ENCODE measurements at places on chromosomes 7 and 10. TPM values are rescaled to one million over a fixed set of nuclear protein-coding genes. Genes with fewer than 3 reads are reported as not detected.

Gene AKR1C8
- not detected for total RNA-seq

Gene ZCCHC24
- 3.1 TPM for total RNA-seq

Gene SPDYE6
- total RNA-seq = not detected

Gene VOPP1
- 65.3 TPM for total RNA-seq

Gene GNAT3
- total RNA-seq = not detected

Gene DDIT4
- total RNA-seq = 942 TPM

Gene PLXDC2
- 16.0 TPM for total RNA-seq

Gene BLNK
- total RNA-seq = 5.8 TPM

Gene GIMAP5
- total RNA-seq = not detected

Gene PAPSS2
- total RNA-seq = 3.8 TPM

Gene RHOBTB1
- total RNA-seq = 6.5 TPM

Gene OR6V1
- not detected for total RNA-seq

Gene CARD11
- total RNA-seq = 0.33 TPM

Gene PWWP2B
- total RNA-seq = 12.3 TPM

Gene C10orf62
- total RNA-seq = not detected

Gene GOLGA7B
- 0.50 TPM for total RNA-seq

Gene TAS2R5
- total RNA-seq = 2.7 TPM

Gene LOXL4
- 26.5 TPM for total RNA-seq

Gene TRA2A
- total RNA-seq = 93.8 TPM

Gene GIMAP7
- total RNA-seq = not detected

Gene CADPS2
- 7.3 TPM for total RNA-seq

Gene SLC16A12
- under 0.01 TPM for total RNA-seq

Gene GPR146
- total RNA-seq = 0.17 TPM

Gene ITPRID1
- not detected for total RNA-seq

Gene SPDYE18
- not detected for total RNA-seq

Gene PMS2
- total RNA-seq = 20.7 TPM

Data from mammary epithelial cell (primary cell).